ENCODE measurements at places on chromosomes 4 and X.

GRCh38 chr4:67762086-67762485 is 7.9 kb upstream of the GNRHR start:
- no peak for DNase-seq

DNA sequence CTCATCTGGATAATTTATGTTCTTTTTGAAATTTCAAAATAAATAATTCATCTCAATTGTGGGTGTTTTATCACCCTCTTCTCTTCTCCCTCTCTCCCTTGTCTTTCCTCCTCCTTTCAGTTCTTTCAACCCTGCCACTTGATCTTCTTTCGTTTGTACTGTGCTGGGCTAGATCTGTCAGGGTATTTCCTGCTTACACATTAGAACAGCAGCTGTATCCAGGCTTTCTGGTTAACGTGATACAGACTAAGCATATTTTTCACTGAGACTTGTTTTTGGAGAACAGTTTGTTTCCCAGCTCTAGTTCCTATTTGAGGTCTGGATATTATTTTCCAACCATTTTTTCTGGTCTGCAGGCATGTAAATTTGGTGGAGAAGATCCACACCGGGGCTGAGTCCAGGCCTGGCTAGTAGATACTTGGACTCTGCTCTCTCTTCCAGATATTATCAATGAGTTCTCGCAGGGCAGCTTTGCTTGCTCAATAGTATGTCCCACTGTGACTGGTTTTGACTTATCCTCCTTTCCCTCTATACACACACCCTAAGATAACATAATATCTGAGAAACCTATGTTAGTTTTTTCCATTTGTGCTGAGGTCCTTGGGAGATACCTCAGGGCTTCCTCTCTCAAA is 1310.7 kb upstream of the TENM3 start:
- DNase-seq = no peak

DNA sequence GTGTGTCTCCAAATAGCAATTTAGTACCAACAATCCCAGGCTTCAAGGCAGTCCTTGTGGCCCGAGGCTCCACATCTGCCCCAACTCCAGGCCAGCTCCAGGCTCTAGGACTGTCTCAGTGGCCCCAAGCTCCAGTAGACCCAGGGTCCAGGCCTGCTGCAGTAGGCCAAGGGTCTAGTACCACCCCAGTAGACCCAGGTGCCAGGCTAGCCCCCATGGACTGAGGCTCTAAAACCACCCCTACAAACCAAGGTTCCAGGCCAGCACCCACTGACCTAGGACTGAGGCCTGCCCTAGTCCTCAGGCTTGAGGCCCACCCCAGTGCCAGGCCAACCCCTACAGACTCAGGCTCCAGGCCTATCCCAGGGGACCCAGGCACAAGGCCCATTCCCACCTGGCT is 191.6 kb downstream of the DLG3 start:
- no peak for DNase-seq

- no peak for DNase-seq
Observed at GRCh38 chrX:20212486-20213089, 54.1 kb downstream of the RPS6KA3 start.

DNA sequence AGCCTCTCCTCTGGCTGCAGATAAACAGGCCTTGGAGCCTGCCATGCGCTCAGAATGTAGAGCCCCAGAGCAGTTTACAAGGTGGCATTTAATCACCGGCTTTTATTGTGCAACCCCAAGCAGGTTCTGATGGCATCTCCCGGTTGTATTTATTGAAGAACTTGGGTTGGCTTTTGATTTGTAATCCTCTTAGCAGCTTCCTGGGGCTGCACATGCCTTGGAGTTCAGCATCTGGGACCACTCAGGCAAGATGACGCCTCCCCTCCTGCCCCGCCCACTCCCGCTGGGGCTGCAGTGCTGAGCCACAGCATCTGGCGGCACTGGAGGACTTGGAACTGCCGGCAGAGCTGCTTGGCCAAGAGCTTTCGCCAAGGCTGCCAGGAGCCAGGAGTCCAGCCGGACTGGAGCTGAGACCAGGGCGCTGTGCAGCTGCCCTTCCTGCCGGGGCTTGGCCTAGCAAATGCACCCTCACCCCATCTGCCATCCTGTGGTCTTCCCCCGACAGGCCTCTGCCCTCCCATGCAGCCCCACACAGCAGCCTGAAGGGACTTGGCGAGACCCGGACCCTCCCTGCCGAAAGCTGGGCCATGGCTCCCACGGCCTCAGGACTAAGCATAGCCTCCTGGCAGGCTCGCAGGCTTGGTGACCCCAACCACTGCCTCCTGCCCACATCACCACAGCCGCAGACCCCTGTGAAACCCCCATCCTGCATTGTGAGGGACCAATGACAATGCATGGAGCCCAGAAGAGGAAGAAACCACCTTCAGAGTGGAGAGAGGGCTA is 5.4 kb downstream of the HTRA3 start:
- DNase-seq = no peak

- DNase-seq = no peak
Observed at GRCh38 chr4:138178566-138178965, 63.6 kb downstream of the SLC7A11 start.

DNA sequence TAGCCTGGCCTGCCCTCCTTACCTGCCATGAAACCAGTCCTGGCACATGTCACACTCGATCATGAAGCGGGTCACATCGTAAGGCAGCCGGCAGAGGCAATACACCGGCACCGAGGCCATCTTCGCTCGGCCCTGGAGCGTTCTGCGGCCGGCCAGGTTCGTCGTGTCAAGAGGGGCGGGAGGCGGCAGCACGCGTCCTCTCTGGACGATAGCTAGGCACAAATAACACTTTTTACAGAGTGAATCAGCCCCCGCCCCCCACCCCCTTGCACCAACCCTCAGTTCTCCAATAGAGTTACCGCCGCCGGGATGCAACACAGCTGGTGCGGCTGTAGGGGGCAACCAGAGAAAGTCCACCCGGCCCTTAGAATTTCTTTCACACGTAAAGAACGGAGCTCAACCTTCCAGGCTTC is 1.7 kb downstream of the PHF8 start:
- DNase-seq = peak; percentile 9

- no peak for DNase-seq
Observed at GRCh38 chrX:154516656-154517100, 646 bp upstream of the FAM3A start.

GRCh38 chrX:10098270-10098713 is 58.5 kb upstream of the CLCN4 start:
- peak; percentile 30 for DNase-seq

- DNase-seq = no peak
Observed at GRCh38 chr4:8084712-8085490, 73.7 kb downstream of the ABLIM2 start.

DNA sequence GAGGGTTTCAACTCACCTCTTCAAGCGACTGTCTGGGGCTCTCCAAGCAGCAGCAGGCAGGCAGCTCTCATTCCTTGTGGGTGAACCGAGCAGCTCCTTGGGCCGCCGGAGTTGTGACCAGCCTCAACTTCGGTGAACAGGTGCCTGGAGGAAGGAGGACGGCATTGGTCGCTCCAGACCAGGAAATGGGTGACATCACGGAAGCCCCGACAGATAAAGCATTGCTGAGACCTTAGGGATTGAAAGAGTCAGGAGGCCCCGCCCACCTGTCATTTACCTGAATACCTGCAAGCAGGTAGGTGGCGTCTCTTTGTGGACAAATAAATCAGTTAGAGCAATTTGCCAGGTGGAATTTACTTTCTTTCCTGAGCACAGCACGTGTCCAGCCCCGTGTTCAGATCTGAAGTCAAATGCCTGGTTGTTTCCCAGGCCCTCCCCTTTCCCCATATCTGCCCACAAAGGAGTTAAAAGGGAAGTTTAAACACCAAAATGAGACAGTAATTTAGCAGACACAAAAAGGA is at the start of gene LNX1:
LNX1 (minus strand) TSS at position 115 of the 521 bp plus-strand sequence. CDS start 17,484 bp downstream, outside the sequence.
- no peak for DNase-seq

- DNase-seq = no peak
Observed at GRCh38 chr4:176031922-176032321, 33.7 kb upstream of the WDR17 start.

GRCh38 chr4:26404743-26405206 is 84.0 kb downstream of the RBPJ start:
- DNase-seq = no peak

DNA sequence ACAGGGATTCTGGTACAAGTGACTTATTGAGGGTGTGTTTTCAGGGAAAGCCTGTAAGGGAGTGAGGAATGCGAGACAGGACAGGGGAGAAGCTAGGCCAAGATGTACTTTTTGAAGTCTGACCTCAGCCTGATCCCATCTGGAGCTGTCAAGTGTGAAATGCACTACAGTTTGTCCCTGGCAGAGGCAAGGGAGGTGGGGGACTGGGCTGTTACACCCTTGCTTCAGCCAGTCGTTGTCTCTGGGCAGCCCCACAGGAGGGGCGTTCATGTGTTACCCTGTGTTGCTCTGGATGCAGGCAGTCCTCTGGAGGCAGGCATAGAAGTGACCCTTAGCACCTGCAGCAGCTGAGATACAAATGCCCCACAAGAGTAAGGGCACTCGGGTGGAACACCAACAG is 25.8 kb downstream of the PPEF1 start:
- DNase-seq = no peak

GRCh38 chrX:123961268-123962005 is at the start of gene STAG2:
Gene STAG2, plus strand, starts transcription at chrX:123961706. Its CDS starts 60,922 bp downstream, at chrX:124022628.
- peak; percentile 62 for DNase-seq

GRCh38 chrX:107706309-107706708 is 69.3 kb downstream of the TSC22D3 start:
- no peak for DNase-seq

- DNase-seq = no peak
Observed at GRCh38 chr4:78629991-78630541, 78.5 kb downstream of the ANXA3 start.

- no peak for DNase-seq
Observed at GRCh38 chr4:16931339-16932305, 33.2 kb upstream of the LDB2 start.

DNA sequence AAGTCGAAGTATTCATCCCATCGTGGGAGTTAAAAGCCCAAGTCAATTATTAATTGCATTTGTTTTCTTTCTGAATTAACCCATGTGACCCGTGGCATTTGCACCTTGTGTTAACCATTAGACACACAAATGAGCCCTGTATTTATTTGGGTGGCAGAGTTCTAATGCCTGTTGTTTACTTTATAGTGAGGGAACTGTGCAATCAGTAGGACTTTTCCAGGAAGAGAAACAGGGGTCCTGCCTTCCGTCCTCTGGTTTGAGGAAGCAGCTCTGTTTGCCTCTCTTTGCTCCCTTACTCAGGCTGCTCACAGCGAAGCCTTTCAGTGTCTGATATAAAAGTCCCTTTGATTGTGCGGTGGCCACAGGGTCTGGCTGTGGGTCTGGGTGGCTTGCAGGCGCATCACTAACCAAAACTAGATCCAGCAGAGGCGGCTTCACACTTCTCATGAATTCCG is 263.6 kb downstream of the PTTG2 start:
- DNase-seq = no peak

DNA sequence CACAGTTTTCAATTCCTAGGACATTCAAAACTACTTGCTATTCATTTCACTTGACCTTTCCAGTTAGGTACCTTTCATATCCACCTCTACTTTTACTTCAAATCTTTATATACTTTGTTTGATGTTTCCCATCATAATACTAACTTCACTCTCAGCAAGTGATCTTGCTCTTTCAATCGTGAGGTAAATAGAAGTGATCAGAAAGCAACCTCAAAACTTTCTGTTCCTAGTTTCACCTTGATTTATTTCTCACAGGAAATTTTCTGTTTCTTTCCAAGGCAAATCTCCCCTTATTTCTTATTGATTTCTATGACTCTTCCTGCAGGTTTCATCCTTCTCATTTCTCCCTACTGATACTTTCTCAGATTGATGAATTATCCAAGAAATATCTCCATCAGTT is 623.5 kb downstream of the FSTL5 start:
- DNase-seq = no peak

DNA sequence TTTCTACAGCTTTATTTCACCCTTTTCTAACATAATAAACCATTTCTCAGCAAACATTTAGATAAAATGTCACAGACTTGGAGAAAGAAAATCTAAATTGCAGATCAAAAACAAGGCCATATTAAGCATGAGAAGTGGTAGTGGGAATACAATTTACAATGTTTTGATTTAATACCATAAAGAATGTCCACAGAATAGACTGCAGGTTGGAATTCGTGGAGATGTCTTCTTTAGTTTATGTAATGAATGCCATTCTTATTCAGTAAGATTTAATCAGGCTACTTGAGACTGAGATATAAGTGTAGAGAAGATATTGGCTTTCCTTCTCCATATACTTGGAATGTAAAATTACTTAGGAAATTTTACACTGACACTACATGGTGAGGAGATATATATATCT is 91.9 kb upstream of the ZFP42 start:
- DNase-seq = no peak

- no peak for DNase-seq
Observed at GRCh38 chr4:112511803-112512118, 4.2 kb downstream of the NEUROG2 start.

DNA sequence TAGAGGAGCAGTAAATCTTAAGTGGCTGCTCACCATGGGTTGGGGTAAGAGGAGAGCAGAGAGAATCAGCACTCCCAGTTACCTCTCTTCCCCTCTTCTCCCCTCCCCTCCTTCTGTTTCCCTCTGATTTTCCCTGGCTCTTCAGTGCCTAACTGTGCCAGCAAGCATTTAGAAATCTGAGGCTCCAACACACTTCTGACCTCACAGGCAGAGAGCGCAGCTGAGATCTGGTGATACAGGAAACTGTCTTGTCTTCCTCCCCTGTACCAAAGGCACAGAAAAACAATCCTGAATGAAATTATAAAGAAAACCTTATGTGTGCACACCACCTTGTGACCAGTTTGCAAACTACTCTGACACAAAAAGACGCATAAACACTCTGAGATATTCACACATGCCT is 82.4 kb upstream of the SMIM10 start:
- DNase-seq = no peak

DNA sequence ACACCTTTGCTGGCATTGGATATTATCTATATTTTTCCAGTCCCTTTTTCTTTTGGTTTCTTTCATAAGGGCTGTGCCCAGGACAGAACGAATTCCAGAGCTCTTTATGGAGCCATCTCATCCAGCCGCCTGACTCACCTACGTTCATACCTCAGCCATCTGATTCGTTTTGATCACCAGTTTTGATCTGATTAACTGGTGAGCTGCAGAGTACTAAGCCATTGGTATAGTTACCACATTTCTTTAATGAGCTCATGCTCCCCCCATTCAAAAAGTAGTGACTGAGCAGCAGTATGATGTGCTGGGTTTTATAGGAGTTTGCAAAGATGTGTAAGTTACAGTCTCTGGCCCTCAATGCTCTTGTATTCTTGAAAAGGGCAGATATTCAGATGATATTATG is 43.0 kb upstream of the CDKN2AIP start:
- DNase-seq = no peak

- DNase-seq = no peak
Observed at GRCh38 chrX:154090731-154091130, 6.8 kb downstream of the MECP2 start.
